ENCODE measurements at places on chromosomes 6 and 20. TPM values are rescaled to one million over a fixed set of nuclear protein-coding genes. Genes with fewer than 3 reads are reported as not detected.

Gene TRDN
- total RNA-seq, result 0.25 TPM

Gene WFDC5
- total RNA-seq, result not detected

Gene PLN
- total RNA-seq, result 0.74 TPM

Gene ADGB
- 0.25 TPM for total RNA-seq

Gene CCM2L
- total RNA-seq, result 2.2 TPM

Gene UNC5CL
- total RNA-seq, result 0.25 TPM

Gene TFAP2A
- 0.25 TPM for total RNA-seq
